ENCODE measurements at places on chromosomes 12 and 14. TPM values are rescaled to one million over a fixed set of nuclear protein-coding genes. Genes with fewer than 3 reads are reported as not detected.

GRCh38 chr12:113088037-113088436 lies 31.5 kb downstream of the DTX1 start:
- no peak for DNase-seq

- no peak for DNase-seq
Observed at GRCh38 chr12:19546611-19547162, 107.4 kb downstream of the AEBP2 start.

- DNase-seq, result no peak
Observed at GRCh38 chr14:65439117-65439516, 26.6 kb downstream of the FUT8 start.

GRCh38 chr12:42299392-42300308 lies 26.2 kb downstream of the ZCRB1 start:
- DNase-seq, result no peak

DNA sequence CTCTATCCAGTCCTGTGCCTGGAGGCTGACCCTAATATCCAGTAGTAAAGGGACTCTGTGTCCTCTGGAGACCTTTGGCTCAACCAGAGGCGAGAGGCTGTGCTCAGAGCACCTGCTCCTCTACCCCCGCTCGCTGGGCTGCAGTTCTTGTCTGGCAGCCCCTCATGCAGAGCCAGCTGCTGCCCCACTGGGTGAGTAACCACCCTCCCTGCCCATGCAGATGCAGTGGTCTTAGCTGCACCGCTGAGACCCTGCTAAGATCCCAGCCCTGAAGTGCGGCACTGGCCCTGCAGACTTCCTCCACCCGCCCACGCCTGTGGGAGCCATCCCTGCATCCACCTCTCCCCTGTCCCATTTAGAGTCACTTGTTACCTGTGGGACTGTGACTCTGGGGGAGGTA lies 347.5 kb upstream of the SFSWAP start:
- no peak for DNase-seq

DNA sequence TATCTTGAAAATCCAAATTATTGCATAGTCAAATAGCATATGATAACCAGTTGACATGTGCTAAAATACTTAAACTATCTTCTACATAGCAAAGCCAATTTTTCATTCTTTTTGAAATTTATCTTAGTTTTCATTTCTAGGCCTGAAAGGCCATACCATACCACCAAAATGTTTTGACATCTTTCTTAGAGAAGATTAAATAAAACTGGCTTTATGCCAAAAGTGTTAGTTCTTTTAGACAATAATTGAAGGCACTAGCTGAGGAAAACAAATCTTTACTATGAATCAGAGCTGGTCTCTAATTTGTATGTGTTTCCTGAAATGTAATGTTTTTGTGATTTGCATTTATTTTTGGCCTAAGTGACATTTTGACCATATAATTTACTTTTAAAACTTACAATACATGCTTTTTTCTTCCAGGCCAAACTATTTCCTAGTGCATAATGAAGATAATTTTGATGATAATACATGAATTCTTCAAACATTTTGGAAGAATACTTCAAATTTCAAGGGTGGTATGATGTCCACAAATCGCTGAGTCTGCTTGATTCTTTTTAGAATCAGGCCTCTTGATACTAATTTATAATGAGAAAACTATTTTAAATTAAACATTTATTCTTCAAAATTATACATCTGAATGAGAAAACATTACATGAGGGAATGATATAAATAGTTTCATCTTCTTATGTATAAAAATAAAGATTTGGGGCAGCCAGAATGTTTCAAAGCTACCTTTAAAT lies 6.5 kb upstream of the KCNMB4 start:
- no peak for DNase-seq

GRCh38 chr12:29544428-29545101 lies 47.1 kb upstream of the OVCH1 start:
- no peak for DNase-seq

DNA sequence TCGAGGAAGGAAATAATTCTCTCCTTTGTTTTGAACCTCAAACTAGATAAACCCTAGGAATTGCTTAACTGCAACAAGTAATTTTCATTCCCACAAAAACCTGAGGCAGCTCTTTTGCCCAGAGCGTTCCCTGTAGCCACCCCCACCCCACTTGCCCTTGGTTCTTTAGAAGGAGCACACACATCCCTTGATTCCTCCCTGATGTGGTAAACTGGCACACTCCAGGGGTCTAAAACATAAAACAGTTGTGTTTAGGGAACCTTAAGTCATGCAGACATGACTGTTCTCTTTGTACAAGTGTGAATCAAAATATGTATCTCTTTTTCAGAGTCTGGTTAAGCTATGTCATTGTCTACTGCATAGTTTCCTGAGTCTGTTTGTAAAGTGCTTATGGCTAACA lies 14.0 kb downstream of the MAPK1IP1L start:
- no peak for DNase-seq

- no peak for DNase-seq
Observed at GRCh38 chr14:34262127-34262910, 199.7 kb downstream of the SPTSSA start.

DNA sequence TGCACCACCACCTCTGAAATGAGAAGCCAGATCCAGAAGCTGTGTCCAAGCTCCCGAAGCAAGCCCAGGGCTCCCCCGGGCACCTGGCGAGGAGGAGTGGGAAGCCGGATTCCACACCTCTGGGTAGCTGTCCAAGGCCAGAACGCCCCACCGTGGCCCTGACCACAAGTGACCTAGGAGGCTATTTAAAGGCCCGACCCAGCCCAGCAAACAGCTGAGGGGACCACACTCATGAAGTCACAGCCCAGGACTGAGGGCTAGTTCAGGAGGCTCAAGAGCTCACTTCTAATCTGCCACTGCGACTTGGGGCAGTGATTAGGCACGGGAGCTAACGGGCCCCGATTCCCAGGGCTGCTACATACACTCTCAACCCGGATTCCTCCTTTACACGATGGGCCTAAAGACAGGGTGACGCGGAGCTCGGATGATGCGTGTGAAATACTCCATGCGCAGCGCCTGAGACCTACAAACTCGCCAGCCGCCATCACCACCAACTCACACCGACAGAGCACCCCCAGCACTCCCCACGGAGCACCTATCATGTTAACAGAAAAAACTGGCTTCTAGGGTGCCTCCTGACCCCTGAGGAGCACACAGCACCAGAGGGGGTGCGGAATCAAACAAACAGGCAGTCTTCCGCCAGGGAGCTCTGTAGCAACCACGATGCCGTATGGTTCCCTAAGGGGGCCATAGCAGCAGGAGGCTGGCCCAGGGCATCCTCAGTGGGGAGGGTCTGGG lies 84.0 kb upstream of the GPR68 start:
- DNase-seq, result peak; percentile 69

GRCh38 chr12:12349711-12350665 lies at the start of gene MANSC1:
Gene MANSC1 (minus strand): TSS chr12:12350242. CDS start chr12:12343314, 6,928 bp downstream.
- DNase-seq, result peak; percentile 91

DNA sequence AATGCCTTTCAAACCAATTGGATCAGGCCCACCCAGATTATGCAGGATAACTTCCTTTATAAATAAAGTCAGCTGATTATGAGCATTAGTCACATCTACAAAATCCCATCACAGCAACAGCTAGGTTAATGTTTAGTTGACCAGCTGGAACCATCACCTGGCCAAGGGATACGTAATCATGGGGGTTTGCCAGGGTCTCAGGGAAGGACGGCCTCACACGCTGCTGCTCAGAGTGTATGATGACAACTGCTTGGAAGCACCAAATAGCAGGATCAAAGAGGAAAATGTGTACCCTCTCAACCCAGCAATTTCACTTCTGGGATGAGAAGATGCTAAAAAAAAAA lies 162.6 kb downstream of the SLC15A4 start:
- DNase-seq, result no peak

DNA sequence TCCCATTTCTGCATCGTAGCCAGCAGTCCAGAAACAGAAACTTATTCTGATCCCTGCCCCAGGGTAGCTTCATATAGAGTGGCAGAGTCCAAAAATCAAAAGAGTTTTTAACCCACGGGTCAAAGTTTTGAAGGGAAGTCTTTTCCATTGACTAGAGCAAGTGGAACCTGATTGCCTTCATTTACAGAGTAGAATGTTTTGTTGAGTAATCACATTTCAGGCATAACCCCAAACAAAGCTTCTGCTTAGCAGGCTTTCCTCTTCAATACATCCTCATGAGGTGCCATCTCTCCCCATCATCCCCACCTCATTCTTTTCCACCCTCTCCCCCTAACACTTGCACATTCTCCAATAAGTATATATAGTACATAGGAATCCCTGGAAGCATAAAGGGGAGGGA lies 516.0 kb upstream of the FBXO33 start:
- no peak for DNase-seq

- DNase-seq, result no peak
Observed at GRCh38 chr12:27015730-27016076, 1.5 kb upstream of the TM7SF3 start.

DNA sequence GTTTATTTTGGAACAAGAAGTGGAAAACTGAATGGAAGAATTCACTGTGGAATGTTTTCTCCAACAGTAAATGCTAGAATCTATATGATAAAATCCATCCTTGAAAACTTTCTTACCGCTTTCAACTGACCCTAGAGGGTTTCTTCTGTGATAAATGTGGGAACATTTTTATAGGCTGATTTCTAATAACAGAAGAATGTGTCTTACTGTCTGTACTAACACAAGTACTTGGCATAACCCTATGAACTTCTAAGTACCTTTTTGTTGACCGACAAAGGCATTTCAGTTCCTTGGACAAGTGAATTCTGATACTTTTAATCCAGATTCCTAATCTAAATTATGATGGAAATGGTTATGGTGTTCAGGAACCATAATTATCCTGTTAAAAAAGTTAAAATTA lies 1109.7 kb upstream of the FLRT2 start:
- no peak for DNase-seq

GRCh38 chr12:58357511-58357910 lies 416.1 kb downstream of the ATP23 start:
- DNase-seq, result no peak

- no peak for DNase-seq
Observed at GRCh38 chr12:108772247-108772646, 40.9 kb upstream of the CORO1C start.

- no peak for DNase-seq
Observed at GRCh38 chr14:96398921-96399320, 7.0 kb downstream of the AK7 start.

- no peak for DNase-seq
Observed at GRCh38 chr12:103197725-103198388, 240.4 kb downstream of the ASCL1 start.

DNA sequence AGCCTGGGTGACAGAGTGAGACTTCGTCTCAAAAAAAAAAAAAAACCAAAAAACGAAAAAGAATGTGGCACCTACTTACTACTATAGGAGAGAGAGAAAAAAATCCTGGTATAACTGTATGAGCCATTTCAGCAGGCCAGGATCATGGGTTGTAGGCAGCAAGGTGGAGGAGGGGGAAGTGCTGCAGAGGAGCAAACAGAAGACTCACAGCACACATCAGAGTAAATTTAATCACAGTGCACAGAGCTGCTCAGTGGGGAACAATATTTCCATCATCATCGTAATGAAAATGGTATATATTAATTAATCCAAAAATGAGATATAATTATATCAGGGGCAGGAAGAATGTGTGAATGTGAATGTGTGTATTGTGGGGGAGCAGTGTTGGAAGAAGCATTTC lies 175.8 kb downstream of the SLC2A13 start:
- DNase-seq, result no peak

GRCh38 chr12:38258411-38258810 lies 58.2 kb upstream of the ALG10B start:
- no peak for DNase-seq

DNA sequence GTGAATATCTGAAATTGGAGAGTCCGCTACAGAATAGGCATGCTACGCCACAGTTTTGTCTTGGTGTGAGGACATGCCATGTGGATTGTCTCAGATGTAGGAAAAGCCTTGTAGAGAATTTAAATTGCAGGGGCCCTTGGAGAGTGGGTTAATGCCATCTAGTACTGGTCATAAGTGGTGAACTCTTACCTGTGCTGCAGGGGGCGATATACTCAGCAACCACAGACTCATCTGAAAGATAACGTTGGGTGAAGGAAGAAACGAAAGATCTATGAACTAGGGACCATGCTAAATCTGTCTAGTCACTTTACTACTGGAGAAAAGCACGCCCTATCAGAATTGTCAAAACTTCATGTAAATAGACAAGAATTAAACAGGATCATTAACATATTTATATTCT lies 33.7 kb upstream of the A2M start:
- no peak for DNase-seq

DNA sequence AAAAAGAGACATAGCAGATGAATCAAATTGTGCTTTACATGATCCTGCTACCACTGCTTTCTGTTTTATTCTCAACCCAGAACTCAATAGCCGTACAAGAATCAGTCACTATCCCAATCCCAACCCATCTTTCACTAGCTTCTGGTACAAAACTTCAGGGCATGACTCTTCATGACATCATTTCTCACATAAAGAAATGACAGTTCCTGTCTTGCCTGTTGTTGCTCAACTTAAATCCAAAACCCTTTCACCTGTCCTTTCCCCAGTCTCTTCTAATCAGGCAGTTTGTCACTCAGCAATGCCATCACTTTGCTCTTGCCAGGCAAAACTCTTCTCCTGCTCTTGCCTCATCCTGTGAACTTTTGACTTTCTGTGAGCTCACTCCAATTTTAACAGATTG lies 962.8 kb downstream of the GALC start:
- DNase-seq, result no peak

CRIP2 gene
- total RNA-seq, result 352 TPM

RPL10L gene
- total RNA-seq, result not detected

NUDT14 gene
- total RNA-seq, result 13.3 TPM

B4GALNT1 gene
- total RNA-seq, result 5.9 TPM

AMHR2 gene
- not detected for total RNA-seq

BCDIN3D gene
- 5.0 TPM for total RNA-seq

BMAL2 gene
- total RNA-seq, result 18.1 TPM

TMEM63C gene
- 0.26 TPM for total RNA-seq

METTL1 gene
- total RNA-seq, result 15.4 TPM

CYP27B1 gene
- 1.5 TPM for total RNA-seq

DACT1 gene
- total RNA-seq, result 33.6 TPM

GPR132 gene
- total RNA-seq, result 5.0 TPM

GUCY2C gene
- total RNA-seq, result not detected

TMEM233 gene
- total RNA-seq, result 1.0 TPM

PHETA1 gene
- total RNA-seq, result 13.5 TPM

MYH6 gene
- not detected for total RNA-seq
